Activated T-cell treated with anti-CD3 and anti-CD28 coated beads, Interleukin-2, amount 50 U/mL, for 24 hours (primary cell): ENCODE measurements at places on chromosomes 5 and 9.
A peak's percentile ranks its signal among the peaks of the same experiment; 100 is the strongest.

DNA sequence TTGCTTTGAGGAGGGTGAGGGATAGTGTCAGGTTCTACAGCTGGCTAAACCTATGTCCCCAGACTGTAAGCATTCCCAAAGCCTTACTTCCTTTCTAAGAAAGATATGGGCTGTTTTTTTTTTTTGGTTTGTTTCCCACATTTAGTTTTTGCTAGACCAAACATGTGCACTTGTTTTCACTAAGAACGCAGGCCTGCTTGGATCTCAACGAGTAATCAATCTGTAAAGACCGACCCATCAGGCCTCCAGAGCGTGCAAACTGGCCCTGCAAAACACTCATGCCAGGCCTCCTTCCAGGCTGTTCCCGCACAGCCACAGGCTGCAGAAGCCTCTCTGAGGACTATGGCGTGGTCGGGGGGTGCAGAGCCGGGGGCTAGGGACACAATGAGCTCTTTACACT, 304.8 kb upstream of the PANK3 start:
- no peak for DNase-seq

DNA sequence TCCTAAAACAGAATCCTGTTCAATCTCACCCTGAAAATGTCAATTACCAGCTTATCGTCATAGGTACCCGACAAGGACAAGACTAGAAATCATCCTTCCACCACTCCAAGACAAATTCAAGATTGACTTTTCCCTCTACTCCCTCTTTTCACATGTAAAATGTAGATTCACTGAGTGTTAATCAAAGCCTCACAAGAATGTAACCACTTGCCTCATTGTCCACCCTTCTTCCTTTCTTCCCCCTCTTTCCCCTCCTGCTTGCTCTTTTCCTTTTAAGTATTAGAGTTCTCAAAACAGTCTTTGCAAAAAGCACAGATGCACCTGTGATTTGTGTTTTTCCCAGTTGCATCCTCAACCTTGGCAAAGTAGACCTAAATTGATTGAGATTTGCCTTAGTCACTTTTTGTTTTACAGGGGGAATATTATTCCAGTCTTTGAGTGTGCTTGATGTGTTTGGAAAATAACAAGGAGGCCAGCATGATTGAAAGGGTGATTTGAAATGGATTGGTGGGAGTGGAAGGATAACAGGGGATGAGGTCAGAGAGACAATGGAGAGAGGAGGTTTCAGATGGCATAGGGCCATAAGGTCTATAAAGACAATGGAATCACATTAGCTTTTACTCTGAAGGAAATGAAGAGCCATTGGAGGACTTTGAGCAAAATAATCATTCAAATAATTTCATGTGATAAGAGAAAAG, 231.3 kb upstream of the TYRP1 start:
- no peak for DNase-seq

GRCh38 chr9:137317021-137317717, 15.1 kb upstream of the NRARP start:
- no peak for DNase-seq

GRCh38 chr9:68978066-68978465, 35.8 kb downstream of the PRKACG start:
- no peak for DNase-seq

- DNase-seq, result no peak
These were observed 126.3 kb upstream of the ELL2 start for GRCh38 chr5:96087939-96088338.

- no peak for DNase-seq
These were observed 10.3 kb downstream of the PTPA start for GRCh38 chr9:129121483-129121882.

- peak; percentile 78 for DNase-seq
These were observed 599 bp downstream of the MLLT3 start for GRCh38 chr9:20621471-20622329.

DNA sequence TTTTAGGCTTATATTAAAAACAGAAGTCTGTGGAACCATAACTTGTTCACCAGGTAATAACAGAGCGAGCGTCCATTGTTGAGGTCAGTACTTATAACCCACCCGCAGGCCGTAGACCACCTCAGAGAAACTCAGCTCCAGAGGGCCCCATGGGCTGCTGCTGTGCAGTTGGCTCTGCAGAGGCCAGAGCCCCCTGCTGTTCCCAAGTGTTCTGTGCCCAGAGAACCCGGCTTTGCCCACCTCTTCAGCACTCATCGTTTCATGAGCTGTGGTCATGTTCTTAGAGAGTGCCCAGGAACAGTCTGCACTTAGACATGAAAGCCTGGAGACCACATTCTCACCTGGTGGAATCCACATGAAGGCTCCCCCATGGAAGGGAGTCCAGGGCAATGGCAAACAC, 50.4 kb upstream of the SLC2A8 start:
- DNase-seq, result no peak

GRCh38 chr9:115084709-115085108, 33.2 kb downstream of the TNC start:
- no peak for DNase-seq

DNA sequence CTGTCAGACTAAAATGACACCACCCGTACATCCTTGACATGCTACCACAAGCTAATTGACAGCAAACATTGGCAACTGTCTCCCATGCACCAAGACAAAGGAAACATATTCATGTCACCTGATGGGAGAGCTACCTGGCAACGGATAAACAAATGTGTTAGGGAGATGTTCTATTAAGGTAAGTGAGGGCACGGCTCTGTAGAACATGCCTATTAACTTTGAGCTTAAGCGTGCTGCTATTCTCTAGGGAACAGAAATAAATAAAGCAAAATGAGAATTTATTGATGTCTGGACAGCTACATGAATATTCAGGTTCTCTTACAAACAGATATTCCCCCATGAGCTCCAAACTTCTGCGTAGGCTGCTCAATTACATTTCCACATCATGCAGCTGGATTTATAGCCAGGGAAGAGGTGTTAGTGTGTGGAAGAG, 361.4 kb upstream of the RFX3 start:
- no peak for DNase-seq

DNA sequence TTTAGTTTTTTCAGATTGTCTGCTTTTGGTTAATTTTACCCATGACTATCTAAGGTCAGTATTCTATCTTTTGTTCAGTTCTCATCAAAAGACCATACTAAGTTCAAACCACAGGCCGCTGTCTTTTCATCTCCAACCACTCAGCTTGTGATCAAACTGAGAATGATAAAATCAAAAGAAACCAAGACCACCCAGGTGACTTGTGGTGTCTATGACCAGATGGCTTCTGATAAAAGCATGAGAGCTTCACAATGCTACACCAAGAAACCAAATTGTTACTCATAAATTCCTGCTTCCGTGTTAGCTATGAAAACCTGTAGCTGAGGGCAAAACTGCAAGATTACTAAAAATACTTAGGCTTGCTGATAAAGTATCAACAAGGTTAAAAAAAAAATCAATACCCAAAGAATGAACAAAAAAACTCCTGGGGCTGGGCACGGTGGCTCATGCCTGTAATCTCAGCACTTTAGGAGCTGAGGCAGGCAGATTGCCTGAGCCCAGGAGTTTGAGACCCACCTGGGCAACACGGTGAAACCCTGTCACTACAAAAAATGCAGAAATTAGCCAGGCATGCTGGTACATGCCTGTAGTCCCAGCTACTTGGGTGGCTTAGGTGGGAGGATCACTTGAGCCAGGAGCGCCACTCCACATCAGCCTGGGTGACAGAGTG, 25.8 kb upstream of the GPX8 start:
- DNase-seq, result no peak

- DNase-seq, result no peak
These were observed 3.5 kb upstream of the PHYKPL start for GRCh38 chr5:178236126-178236525.

GRCh38 chr5:124064956-124065355, 553.0 kb downstream of the CSNK1G3 start:
- no peak for DNase-seq

DNA sequence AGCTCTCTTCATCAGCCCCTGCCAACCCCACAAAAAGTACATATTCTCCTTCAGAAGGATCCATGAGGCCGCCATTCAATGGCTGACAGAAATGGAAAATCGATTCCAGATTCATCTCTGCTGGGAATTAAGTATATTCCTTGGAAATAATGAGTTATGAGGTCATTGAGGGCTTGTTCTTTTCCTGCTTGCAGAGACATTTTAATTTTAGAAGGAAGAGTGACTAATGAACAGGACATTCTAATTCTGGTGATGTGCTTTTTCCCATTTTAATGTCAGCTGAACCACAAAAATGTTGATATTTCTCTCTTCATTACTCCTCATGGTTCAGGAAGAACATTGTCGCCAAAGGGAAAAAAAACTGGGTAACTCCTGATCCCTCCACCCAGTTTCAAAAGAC, 314.0 kb downstream of the PIK3R1 start:
- DNase-seq, result no peak

- DNase-seq, result no peak
These were observed 79.2 kb downstream of the KCTD16 start for GRCh38 chr5:144249755-144250464.

DNA sequence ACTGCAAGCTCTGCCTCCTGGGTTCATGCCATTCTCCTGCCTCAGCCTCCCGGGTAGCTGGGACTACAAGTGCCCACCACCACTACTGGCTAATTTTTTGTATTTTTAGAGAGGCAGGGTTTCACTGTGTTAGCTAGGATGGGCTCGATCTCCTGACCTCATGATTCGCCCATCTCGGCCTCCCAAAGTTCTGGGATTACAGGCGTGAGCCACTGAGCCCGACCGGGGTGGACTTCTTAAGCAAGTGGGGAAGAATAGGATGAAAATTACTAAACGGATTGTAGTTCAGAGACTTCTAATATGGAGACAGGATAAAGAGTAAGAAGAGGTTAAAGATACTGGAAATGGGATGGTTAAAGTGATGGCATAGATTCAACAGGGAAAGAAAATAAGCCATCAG, 132.3 kb upstream of the IRX2 start:
- DNase-seq, result no peak

GRCh38 chr9:13481274-13481673, 201.8 kb upstream of the MPDZ start:
- DNase-seq, result no peak

DNA sequence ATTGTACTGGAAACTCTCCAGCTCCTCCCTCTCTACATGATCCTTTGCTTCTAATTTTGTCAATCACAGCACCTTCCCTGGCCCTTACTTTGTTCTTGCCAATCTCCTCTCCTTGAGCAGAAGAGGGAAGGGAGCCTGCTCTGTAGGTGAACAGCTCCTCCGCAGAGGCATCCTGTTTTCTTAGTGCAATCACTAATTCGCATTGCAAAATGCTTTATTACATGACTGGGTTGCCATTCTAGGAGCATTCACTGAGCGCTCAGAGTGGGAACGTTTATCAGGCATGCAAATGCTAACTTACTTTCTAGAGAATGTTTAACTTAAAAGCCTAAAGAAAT, 416 bp upstream of the SNX18 start:
- no peak for DNase-seq

DNA sequence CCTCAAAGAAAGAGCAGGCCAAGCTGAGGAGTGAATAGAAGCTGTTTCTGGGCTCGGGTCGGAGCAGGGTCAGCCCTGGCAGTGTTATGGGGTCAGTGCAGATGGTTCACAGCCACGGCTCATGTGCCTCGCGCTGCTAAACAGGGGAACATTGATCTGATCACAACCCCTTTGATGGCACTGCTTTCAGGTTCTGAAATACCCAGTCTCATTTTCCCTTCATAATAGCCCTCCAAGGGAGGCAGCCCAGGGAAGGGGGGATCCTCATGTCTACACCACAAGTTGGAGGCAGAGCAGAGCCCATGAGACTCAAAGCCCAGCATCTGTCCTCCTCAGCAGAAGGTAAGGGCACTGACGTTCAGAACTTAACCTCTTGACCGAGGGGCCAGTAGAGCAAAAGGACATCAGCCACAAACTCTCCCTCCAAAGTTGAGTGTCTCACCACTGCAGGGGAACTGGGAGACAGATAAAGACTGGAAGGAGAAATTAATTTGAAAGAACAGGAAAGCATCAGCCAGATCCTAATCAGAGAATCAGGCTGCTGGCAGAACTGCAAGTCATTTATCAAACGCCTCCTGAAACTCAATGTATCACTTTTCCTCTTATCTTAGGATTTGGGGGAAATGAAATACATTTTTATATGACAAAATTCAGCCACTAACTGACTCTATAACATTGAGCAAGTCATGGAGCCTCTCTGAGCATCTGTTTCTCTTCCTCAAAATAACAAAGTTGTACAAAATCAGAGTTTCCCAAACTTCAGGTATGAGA, 110.6 kb downstream of the SH3TC2 start:
- no peak for DNase-seq

GRCh38 chr5:1118231-1118698, 6.4 kb upstream of the SLC12A7 start:
- DNase-seq, result no peak

- DNase-seq, result no peak
These were observed 242.1 kb downstream of the HCN1 start for GRCh38 chr5:45454114-45454513.

GRCh38 chr5:177330991-177331842, 19.5 kb upstream of the MXD3 start:
- no peak for DNase-seq

- DNase-seq, result no peak
These were observed 33.8 kb upstream of the NEURL1B start for GRCh38 chr5:172607213-172607793.

GRCh38 chr5:179606071-179606909, 17.2 kb downstream of the HNRNPH1 start:
- no peak for DNase-seq

DNA sequence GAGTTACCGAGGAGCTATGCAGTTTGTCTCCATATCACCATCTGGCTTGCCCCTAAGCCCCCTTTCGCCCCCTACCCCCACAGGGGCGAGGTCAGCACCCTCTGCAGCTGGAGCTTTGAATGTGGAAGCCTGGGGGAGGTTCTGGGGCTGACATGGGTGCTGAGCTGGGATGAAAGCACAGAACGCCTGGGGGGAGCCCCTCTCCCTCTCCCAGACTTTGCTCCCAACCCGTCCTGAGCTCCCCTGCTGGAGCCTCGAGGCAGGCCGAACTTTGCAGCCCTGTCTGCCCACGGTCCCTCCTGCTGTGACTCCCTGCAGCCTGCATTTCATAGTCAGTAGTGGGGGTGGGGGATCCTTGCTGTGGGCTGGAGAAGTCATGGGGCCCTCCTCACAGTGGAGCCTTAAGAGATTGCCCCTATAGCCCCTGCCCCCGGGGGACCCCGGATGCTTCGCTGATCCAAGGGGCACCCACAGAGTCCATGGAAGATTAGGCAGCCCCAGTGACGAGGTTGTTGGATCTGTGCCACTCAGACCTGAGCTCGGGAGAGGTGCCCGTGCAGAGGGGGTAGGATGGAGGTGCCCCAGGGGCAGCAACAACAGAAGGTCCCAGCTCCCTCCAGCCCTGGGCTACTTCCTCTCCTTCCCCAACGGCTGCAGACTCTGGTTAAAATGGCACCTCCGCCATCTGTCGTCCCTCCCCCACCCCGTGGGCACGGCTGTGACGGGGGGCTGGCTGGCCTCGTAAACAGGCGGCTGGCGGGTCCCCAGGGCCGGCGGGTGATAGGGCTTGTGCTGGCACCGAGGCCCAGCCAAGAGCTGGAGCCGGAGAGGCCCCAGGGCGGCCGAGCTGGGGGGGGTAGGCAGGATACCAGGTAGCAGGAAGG, 162.0 kb downstream of the C9orf50 start:
- DNase-seq, result peak; percentile 64

- no peak for DNase-seq
These were observed 50.1 kb downstream of the PTTG1 start for GRCh38 chr5:160471761-160472160.

- DNase-seq, result no peak
These were observed 612.9 kb upstream of the DAB2 start for GRCh38 chr5:40037713-40038112.
